Bronchus fibroblast of lung (primary cell): ENCODE measurements at places on chromosomes 7 and 10. TPM values are rescaled to one million over a fixed set of nuclear protein-coding genes. Genes with fewer than 3 reads are reported as not detected.

GIMAP4 gene
- total RNA-seq = not detected in 2 replicates

ANKIB1 gene
- 16.4 and 17.1 TPM in 2 replicates for total RNA-seq

GPRIN2 gene
- not detected in 2 replicates for total RNA-seq

ATRNL1 gene
- 1.0 and 1.6 TPM in 2 replicates for total RNA-seq

CPA1 gene
- total RNA-seq = under 0.01 TPM in 1 of 2 replicates, not detected in the other

VAX1 gene
- not detected in 2 replicates for total RNA-seq

RAPGEF5 gene
- total RNA-seq = 0.15 and 0.34 TPM in 2 replicates

STAMBPL1 gene
- total RNA-seq = 32.1 and 45.8 TPM in 2 replicates

ZNF273 gene
- 4.3 and 4.5 TPM in 2 replicates for total RNA-seq

ZNF92 gene
- 4.8 and 5.2 TPM in 2 replicates for total RNA-seq

PRKG1 gene
- 4.0 and 8.2 TPM in 2 replicates for total RNA-seq

ARPC1A gene
- total RNA-seq = 260 and 302 TPM in 2 replicates

PROSER2 gene
- 4.7 and 7.3 TPM in 2 replicates for total RNA-seq

SEMA3A gene
- 34.0 and 38.7 TPM in 2 replicates for total RNA-seq

OR2A5 gene
- total RNA-seq = not detected in 2 replicates

PON1 gene
- total RNA-seq = not detected in 2 replicates

OR6B1 gene
- total RNA-seq = not detected in 2 replicates

UNCX gene
- not detected in 2 replicates for total RNA-seq

EVX1 gene
- not detected in 2 replicates for total RNA-seq

FKBP6 gene
- total RNA-seq = not detected in 2 replicates

NUTM2D gene
- total RNA-seq = 1.0 and 1.3 TPM in 2 replicates

ATG9B gene
- total RNA-seq = 0.15 TPM in 1 of 2 replicates, not detected in the other

TFEC gene
- not detected in 2 replicates for total RNA-seq

OR2A12 gene
- not detected in 2 replicates for total RNA-seq

CADPS2 gene
- 4.3 and 5.7 TPM in 2 replicates for total RNA-seq

GLI3 gene
- 2.9 and 3.3 TPM in 2 replicates for total RNA-seq

EPO gene
- not detected in 2 replicates for total RNA-seq
